ENCODE measurements at places on chromosomes 16 and 17.

DNA sequence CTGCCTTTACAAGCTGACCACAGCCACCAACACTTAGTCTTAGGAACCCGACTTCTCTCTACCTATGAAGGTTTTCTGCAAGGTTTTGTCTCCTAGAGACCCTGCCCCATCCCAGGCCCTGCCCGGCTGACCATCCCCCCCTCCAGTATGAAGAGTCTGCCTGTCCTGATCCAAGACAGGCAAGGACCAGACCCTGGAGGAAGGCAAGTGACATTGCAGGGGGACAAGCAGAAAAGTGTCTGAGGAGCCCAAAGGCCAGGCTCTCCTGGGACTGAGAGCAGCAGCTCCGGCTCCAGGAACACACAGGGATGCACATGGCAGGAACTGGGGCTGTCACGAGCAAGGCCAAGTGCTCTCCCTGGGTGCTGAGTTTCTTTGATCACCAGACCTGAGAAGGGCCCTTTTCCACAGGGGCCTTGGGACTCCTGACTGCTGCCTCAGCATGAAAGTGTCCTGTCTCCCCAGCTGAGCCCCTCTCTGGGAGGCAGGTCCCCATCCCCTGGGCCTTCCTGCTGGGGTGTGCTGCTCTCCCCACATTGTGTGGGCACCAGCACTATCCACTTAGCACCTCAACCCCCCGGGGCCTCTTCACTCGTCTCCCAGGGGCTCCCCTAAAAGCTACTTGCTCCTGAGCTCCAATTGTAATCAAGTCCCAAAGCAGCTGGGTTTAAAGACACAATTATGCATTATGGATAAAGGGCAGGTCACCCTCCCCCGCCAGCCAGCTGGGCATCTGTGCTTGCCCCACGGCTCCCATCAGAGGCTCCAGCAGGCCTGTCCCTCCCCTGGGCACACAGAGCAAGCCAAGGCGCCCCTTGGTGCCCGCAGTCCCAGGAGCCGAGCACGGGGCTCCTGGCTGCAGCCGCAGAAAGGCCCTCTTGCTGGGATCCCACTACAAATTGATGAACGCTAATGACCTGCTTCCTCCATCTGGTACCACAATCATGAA lies 11.6 kb upstream of the CACNG4 start:
- DNase-seq = no peak

DNA sequence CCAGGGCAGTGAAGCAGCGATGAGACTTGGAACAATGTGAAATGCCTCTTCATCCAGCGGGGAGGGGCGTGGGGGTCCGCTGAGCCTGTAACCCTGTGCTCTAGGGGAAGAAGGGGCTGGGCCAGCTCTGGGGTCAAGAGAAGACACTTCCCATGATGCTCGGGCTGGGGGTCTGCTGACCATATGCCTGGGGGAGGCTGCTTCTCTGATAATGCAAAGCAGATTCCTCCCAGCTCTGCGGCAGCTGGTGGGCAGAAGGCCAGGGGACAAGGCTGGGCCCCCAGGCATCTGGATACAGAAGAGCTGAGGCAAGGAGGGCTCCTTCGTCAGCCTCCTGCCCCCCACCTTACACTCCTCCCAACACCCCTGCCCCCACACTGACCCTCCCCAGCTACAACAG lies 24.7 kb downstream of the NGFR start:
- DNase-seq = no peak

GRCh38 chr17:51508048-51508447 lies 247.7 kb downstream of the UTP18 start:
- no peak for DNase-seq

DNA sequence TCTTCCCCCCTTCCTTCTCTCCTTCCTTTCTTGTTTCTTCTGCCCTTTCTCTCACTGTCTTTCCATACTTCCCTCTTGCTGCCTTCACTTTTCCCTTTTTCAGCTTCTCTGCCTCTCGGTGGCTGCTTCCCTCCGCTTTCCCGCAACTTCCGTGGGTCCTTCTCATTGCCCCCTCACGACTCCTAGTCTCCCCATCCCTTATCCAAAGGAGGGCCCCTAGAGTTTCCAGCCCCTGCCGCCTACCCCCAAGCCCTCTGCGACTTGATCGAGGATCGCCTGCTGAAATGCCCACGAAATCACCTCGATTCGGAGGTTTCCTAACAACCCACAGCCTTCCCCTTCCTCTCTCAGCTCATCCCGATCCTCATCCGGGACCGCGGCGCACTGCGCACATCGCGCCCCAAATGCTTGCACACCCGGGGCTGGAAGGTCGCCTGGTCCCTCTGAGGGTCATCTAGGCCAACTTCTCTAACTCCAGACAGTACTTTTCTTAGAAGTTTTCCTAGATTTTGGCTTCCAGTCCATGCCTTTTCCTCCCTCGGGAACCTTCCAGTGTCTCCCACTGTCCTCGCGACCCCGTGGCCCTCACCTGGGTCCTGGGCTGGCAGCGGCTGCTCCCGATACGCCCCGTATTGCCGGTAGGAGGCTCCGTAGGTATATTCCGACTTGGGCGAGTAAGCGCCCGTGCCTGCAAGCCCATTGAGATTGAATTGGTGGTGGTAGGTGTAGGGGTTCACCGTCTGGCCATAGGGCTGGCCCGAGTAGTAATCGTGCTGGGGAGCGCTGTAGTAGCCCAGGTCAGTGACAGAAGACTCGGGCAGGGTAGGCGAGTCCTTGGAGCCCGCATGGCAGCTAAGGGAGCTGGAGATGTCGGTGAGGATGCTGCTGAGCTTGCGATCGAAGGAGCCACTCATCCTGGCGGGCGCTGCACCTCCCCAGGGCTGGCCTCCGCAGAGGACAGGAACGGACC lies 654 bp downstream of the DLX3 start:
- DNase-seq = no peak

- DNase-seq = peak; percentile 40
Observed at GRCh38 chr17:74957935-74958740, 14.4 kb downstream of the HID1 start.

GRCh38 chr17:69434164-69434579 lies 19.7 kb downstream of the MAP2K6 start:
- peak; percentile 42 for DNase-seq

GRCh38 chr17:79892457-79893241 lies 53.4 kb upstream of the CBX4 start:
- DNase-seq = no peak

DNA sequence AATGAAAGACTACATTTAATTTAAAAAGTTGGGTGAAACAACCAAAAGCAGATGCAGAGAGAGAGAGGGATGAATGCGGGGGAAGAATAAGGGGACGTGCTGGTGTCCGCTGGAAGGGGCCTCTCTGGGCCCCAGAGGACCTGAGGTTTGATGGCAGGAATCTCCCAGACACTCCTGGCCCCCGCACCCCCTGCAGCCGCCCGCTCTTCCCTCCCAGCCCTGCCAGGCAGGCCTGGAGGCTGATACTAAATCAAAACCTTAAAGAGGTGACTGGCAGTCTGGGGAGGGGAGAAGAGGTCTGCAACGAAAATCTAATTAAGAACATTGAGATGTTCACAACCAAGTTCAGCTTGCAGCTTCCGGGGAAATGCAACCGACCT lies 2.4 kb downstream of the FOXL1 start:
- DNase-seq = no peak

GRCh38 chr17:6638046-6638908 lies 2.2 kb downstream of the KIAA0753 start:
- no peak for DNase-seq

GRCh38 chr16:78638371-78638770 lies 538.9 kb downstream of the WWOX start:
- DNase-seq = no peak

- DNase-seq = peak; percentile 30
Observed at GRCh38 chr16:64196444-64196843, 925.4 kb downstream of the CDH11 start.

DNA sequence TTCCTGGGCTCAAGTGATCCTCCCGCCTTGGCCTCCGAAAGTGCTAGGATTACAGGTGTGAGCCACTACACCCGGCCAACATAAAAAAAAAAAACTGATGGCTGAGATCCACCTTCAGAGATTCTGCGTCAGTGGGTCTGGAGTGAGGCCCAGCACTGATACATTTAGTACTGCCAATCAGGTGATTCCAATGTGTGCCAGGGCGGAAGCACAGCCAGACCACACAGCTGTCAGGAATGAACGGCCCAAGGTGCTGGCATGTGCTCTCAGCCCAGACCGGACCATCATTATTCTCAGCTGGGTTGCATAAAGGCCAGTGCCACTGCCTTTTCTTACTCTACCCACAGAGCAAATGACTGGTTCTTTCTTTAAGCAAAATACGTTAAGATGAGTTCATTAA lies 1.2 kb upstream of the BCO1 start:
- DNase-seq = no peak

- DNase-seq = no peak
Observed at GRCh38 chr17:37123941-37124820, 175.4 kb downstream of the AATF start.

DNA sequence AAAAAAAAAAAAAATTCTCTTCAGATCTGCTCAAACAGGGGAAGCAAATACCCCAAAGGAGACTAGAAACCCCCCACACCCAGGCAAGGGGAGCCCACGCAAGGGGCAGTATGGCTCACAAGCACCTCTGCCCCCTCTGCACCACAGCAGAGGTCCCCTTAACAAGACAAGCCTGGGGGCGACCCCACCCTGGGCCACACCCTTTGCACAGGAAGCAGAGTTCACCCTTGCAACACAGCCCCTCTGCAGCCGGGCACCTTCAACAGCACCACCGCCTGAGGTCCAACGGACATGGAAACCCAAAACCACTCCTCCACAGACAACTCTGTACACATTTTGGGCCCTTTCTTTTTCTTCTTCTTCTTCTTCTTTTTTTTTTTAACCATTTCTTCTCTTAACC lies 12.8 kb downstream of the AXIN1 start:
- DNase-seq = no peak

GRCh38 chr16:89315271-89315670 lies 97.8 kb downstream of the ZNF778 start:
- no peak for DNase-seq

- DNase-seq = no peak
Observed at GRCh38 chr16:53084746-53085334, 30.0 kb downstream of the CHD9 start.

GRCh38 chr17:38605411-38605840 lies 326 bp downstream of the SRCIN1 start:
- DNase-seq = no peak

DNA sequence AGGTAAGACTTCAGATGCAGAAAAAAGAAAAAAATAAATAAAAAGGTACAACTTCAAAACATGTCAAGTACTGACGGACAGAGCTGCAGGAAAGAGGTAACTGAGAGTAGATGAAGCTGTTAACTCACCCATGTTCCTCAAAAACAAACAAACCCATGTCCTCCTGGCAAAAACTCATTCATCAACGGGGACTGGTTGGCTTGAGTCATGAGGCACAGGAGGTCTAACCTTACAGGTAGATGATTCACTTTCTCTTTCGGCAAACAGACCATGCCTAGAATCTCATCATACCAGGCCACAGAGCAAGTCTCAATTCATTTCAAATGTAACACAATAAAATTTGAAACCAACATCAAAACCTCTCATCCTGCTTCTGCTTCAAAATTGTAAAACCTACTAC lies 12.3 kb upstream of the FASN start:
- no peak for DNase-seq

DNA sequence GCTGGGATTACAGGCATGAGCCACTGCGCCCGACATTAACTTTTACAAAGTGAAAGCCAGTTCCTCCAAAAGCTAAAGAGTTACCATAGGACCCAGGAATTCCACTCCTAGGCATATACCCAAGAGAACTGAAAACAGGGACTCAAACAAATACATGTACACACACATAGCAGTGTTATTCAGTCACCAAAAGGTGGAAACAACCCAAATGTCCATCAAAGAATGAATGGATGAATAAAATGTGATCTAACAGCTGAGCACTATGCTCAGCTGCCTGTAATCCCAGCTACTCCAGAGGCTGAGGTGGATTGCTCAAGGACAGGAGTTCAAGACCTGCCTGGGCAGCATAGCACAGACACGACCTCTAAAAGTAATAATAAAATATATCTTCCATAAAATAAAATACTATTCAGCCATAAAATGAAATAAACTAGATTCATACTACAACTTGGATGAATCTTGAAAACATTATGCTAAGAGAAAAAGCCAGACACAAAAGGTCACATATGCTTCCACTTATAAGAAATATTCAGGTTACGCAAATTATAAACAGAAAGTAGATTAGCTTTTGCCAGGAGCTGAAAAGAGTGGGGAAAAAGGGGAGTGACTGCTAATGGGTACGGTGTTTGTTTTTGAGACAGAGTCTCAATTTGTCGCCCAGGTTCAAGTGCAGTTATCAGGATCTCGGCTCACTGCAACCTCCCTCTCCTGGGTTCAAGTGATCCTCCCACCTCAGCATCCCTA lies 9.3 kb upstream of the USP7 start:
- DNase-seq = no peak

- no peak for DNase-seq
Observed at GRCh38 chr16:29318037-29318436, 88.5 kb downstream of the NPIPB11 start.

- DNase-seq = no peak
Observed at GRCh38 chr17:75008373-75008772, 4.1 kb upstream of the MRPL58 start.

- peak; percentile 22 for DNase-seq
Observed at GRCh38 chr17:82962163-82962720, 117.2 kb upstream of the METRNL start.

DNA sequence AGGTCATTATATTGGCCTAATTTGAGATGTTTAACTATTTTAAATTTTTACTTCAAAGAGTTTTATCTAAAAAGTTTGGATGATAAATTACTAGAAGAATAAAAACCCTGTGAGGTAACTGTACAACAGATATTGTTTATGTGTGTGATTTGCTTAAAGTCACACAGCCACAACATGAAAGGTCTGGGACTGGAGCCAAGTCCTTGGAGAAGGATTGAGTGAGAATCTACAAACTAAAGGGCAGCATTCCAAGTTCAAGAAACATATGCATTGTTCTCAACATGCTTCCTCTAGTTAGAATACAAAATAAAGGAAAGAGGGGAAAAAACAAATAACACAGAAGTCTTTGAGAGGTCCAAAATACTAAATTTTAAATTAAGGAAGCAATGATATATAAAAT lies 131.5 kb upstream of the MON1B start:
- DNase-seq = peak; percentile 3

DNA sequence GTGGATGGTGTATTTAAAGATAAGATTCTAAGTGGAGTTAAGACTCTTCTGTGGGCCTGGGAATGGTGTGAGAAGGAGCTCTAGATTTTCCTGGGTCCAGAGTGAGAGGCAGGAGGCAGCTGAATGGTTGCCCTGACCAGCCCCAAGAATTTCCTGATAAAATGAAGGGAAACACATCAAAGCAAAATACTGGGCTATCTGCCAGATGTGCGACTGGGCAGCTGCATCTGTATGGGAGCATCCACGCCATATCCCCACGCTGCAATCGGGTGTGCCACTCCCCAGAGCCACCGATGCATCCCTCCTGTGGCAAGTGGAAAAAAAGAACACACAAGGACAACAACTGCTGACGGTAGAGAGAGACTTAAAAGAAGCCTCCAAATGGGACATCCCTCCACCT lies 84.3 kb upstream of the COX10 start:
- DNase-seq = no peak

- peak; percentile 14 for DNase-seq
Observed at GRCh38 chr17:55606488-55606815, 95.2 kb upstream of the SMIM36 start.
